Tibial nerve (tissue), 4 donors: ENCODE measurements at places on chromosomes 2 and 18. TPM values are rescaled to one million over a fixed set of nuclear protein-coding genes. Genes with fewer than 3 reads are reported as not detected.

DNA sequence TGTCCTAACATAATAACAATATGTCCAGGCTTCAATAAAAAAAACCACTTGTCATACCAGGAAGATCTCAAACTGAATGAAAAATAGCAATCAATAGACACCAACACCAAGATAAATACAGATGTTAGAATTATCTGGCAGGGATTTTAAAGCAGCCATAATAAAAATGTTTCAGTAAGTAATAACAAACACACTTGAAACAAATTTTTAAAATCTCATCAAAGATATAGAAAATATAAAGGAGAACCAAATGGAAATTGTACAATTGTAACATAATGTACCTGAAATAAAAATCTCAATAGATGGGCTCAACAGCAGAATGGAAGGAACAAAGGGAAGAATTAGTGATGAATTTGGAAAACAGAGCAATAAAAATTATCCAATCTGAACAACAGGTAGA lies 128.1 kb downstream of the LYPD6 start:
- H3K27me3 ChIP-seq = no peaks in the 10 kb centered on the region
- no peaks in the 10 kb centered on the region for H3K4me1 ChIP-seq
- H3K4me3 ChIP-seq = no peak overlapping the region
- no peak overlapping the region for H3K27ac ChIP-seq

GRCh38 chr2:159213296-159213695 lies 73.2 kb downstream of the WDSUB1 start:
- H3K36me3 ChIP-seq = peaks cover 56% of the 10 kb centered on the region
- no peaks in the 10 kb centered on the region for H3K4me1 ChIP-seq
- no peaks in the 10 kb centered on the region for H3K27me3 ChIP-seq
- H3K27ac ChIP-seq = no peak overlapping the region
- DNase-seq = no peak

The CYS1 gene
- total RNA-seq = 2.7 TPM

DNA sequence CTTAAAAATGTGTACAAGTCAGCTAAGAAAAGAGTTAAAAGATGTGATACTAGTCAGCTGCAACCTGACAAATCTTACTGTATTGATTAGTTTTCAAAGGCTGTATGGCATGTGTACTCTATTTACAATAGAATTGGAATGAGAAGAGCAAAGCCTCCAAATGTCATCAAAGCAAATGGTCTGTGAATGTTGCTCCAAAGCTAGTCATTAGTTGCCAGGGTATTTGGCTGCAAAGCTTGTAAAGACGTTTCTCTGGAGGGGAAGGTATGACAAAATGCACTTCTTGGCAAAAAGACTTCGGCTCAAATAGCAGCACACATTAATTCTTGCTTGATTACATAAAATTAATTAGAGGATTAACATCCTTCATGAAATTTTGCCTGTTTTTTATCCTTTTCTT lies 59.3 kb downstream of the ETAA1 start:
- H3K4me3 ChIP-seq = no peak overlapping the region
- no peak overlapping the region for H3K27ac ChIP-seq
- no peak for DNase-seq
- H3K4me1 ChIP-seq = no peaks in the 10 kb centered on the region

DNA sequence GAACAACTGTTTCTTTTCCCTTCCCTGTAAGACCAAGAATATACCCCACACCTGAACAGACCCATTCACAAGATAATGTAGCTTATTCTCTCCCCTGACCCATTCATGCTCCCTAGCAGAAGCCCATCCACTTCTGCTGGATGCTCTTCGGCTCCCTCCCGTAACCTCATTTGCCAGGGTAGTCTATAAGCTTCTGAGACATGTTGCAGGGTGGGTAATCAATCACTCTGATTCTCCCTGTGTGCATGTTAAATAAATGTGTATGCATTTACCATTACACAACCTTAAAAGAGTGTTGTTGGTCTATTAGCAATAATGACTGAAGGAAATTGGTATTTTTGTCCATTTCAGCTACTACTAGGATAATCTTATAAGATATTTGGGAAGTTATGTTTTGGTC lies 1.3 kb downstream of the SLC19A3 start:
- H3K4me3 ChIP-seq = no peak overlapping the region
- H3K27me3 ChIP-seq = no peaks in the 10 kb centered on the region
- DNase-seq = no peak
- peaks cover 15% of the 10 kb centered on the region for H3K4me1 ChIP-seq

- no peak for DNase-seq
- H3K4me3 ChIP-seq = no peak overlapping the region
- H3K36me3 ChIP-seq = no peaks in the 10 kb centered on the region
- no peaks in the 10 kb centered on the region for H3K27me3 ChIP-seq
These were observed 11.6 kb upstream of the PTPN4 start for GRCh38 chr2:119748135-119748534.

DNA sequence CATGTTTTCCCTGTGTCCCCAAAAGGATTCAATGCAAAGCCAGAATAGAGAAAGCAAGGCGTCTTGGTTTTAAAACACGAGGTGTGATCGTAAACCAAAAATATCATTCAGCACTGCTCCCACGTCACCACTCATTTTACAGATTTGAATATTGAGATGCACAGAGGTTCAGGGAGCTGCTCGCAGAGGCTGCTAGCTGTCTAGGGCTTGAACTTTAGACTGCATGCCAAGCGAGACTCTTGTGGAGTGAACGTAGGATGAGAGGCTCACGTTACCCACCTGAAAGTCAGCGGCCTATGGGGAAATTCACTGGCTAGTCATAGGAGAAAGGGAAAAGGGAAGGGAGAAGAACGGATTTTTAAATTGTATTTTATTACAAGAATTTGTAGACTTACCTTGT lies 130.1 kb downstream of the MBP start:
- H3K27me3 ChIP-seq = no peaks in the 10 kb centered on the region
- H3K27ac ChIP-seq = peak overlapping the region; percentile 92

GRCh38 chr2:15355386-15355785 lies 205.7 kb downstream of the NBAS start:
- H3K4me3 ChIP-seq = no peak overlapping the region
- no peaks in the 10 kb centered on the region for H3K27me3 ChIP-seq
- DNase-seq = no peak
- H3K36me3 ChIP-seq = no peaks in the 10 kb centered on the region
- H3K4me1 ChIP-seq = no peaks in the 10 kb centered on the region

DNA sequence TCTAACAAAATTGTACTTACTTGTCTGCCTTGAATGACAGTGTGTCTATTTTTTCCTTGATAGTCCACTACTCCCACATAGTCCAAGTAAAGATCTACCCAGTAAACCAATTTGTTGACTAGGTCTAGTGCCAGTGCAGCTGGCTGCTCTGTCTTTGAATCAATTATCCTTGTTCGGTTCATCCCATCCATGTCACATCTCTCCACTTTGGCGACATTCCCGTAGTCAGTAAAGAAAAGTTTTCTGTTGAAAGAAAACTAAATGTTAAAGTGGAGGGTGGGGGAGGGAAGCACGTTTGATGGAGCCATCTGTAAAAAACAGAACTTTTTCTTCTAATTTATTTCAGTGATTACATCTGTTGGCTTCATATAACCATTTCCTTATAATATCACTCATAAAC lies 1068.8 kb downstream of the LRP1B start:
- H3K27ac ChIP-seq = no peak overlapping the region
- no peak for DNase-seq
- no peaks in the 10 kb centered on the region for H3K4me1 ChIP-seq
- H3K4me3 ChIP-seq = no peak overlapping the region
- H3K27me3 ChIP-seq = no peaks in the 10 kb centered on the region

The DLX1 gene
- total RNA-seq = 0.44 TPM

- DNase-seq = no peak
- H3K4me1 ChIP-seq = no peaks in the 10 kb centered on the region
- no peak overlapping the region for H3K27ac ChIP-seq
- H3K36me3 ChIP-seq = no peaks in the 10 kb centered on the region
- no peaks in the 10 kb centered on the region for H3K27me3 ChIP-seq
These were observed 14.5 kb downstream of the TMEM247 start for GRCh38 chr2:46493971-46494250.

The SLC35F5 gene
- 57.3 TPM for total RNA-seq

DNA sequence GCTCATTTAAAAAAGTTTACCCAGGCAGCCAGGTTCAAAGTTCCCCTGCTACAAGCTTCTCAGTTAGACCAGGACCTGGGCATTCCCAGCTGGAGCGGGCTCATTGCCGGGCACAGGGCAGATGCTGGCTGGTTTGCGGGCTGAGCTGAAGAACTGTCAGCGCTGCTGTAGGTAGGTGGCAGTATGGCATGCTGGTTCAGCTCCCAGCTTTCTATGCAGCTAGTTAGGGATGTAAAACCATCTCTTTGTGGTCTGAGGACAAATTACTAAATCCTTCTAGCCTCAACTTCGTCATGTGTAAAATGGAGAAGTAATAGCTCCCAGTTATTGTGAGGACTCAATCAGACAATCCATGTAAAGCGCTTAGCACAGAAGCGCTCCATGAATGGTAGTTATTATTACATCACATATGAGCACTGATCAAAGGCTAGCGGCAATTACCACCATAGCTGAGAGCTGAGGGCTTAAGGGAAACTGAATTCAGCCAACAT lies 2.4 kb upstream of the LDLRAD4 start:
- no peaks in the 10 kb centered on the region for H3K36me3 ChIP-seq
- H3K27me3 ChIP-seq = no peaks in the 10 kb centered on the region
- no peak overlapping the region for H3K27ac ChIP-seq
- H3K4me3 ChIP-seq = no peak overlapping the region
- no peak for DNase-seq
- peaks cover 35% of the 10 kb centered on the region for H3K4me1 ChIP-seq

The MCM6 gene
- 14.1 TPM for total RNA-seq

GRCh38 chr18:3916082-3916481 lies 466.1 kb downstream of the TGIF1 start:
- no peaks in the 10 kb centered on the region for H3K36me3 ChIP-seq
- no peaks in the 10 kb centered on the region for H3K4me1 ChIP-seq
- no peak for DNase-seq
- no peaks in the 10 kb centered on the region for H3K27me3 ChIP-seq

The CHPF gene
- total RNA-seq = 71.7 TPM

- H3K36me3 ChIP-seq = no peaks in the 10 kb centered on the region
- DNase-seq = no peak
- H3K27ac ChIP-seq = no peak overlapping the region
- H3K4me1 ChIP-seq = no peaks in the 10 kb centered on the region
These were observed 266.9 kb upstream of the FANCL start for GRCh38 chr2:58508006-58508405.

DNA sequence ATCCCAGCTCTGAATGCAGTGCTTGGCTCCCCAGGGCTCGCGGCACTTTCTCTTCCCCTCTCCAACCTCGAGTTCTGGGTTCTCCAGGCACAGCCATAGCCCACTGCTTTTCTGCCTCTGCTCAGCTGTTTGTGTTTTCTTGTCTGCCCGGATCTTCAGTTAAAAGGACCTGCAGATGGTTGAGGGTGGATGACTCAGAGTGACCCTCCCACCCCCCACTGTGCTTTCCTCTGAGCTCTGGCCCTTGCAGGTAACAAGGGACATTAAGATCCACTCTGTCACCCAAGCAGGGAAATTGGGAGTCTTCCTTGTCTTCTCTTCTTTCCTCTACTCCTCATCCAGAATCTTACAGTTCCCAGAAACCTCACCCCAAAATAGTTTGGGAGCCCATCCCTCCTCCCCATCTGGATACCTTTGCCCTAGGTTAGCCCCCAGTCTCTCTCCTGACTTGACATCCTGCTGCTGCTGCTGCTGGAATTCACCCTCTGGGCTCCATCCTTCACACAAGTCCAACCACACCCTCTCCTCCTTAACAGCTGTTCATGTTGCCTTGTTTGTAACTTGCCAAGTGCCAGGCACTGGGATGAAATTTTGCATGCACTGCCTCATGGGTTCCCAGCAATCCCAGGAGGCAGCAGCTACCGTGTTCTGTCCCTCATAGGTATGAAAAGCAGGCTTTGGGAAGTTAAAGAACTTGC lies 157.9 kb upstream of the TTC39C start:
- no peaks in the 10 kb centered on the region for H3K27me3 ChIP-seq
- H3K4me1 ChIP-seq = peaks cover 3% of the 10 kb centered on the region
- DNase-seq = no peak
- no peaks in the 10 kb centered on the region for H3K36me3 ChIP-seq

The CD207 gene
- not detected for total RNA-seq

- H3K36me3 ChIP-seq = no peaks in the 10 kb centered on the region
- H3K27me3 ChIP-seq = peaks cover 2% of the 10 kb centered on the region
These were observed 466.9 kb upstream of the HNRNPA3 start for GRCh38 chr2:176745543-176746200.

GRCh38 chr2:216231867-216232266 lies 122.7 kb downstream of the XRCC5 start:
- H3K36me3 ChIP-seq = no peaks in the 10 kb centered on the region
- no peak for DNase-seq
- no peaks in the 10 kb centered on the region for H3K27me3 ChIP-seq

The GKN1 gene
- not detected for total RNA-seq

GRCh38 chr2:110678457-110679336 lies 834 bp upstream of the BUB1 start:
- peak overlapping the region; percentile 85 for H3K4me3 ChIP-seq
- no peaks in the 10 kb centered on the region for H3K27me3 ChIP-seq
- peaks cover 4% of the 10 kb centered on the region for H3K4me1 ChIP-seq
- peak; percentile 8 for DNase-seq
- H3K27ac ChIP-seq = peak overlapping the region; percentile 25
- H3K36me3 ChIP-seq = no peaks in the 10 kb centered on the region

- peaks cover 10% of the 10 kb centered on the region for H3K4me1 ChIP-seq
- H3K4me3 ChIP-seq = no peak overlapping the region
- no peaks in the 10 kb centered on the region for H3K27me3 ChIP-seq
- no peak overlapping the region for H3K27ac ChIP-seq
These were observed 66.2 kb upstream of the KLF7 start for GRCh38 chr2:207231967-207232366.

- no peaks in the 10 kb centered on the region for H3K4me1 ChIP-seq
- H3K27me3 ChIP-seq = no peaks in the 10 kb centered on the region
- DNase-seq = no peak
- no peaks in the 10 kb centered on the region for H3K36me3 ChIP-seq
These were observed 22.5 kb upstream of the GBX2 start for GRCh38 chr2:236190674-236191073.

- H3K27me3 ChIP-seq = no peaks in the 10 kb centered on the region
- no peak overlapping the region for H3K27ac ChIP-seq
- H3K4me1 ChIP-seq = no peaks in the 10 kb centered on the region
- H3K36me3 ChIP-seq = no peaks in the 10 kb centered on the region
These were observed 339.6 kb downstream of the TRIB2 start for GRCh38 chr2:13056259-13056843.

DNA sequence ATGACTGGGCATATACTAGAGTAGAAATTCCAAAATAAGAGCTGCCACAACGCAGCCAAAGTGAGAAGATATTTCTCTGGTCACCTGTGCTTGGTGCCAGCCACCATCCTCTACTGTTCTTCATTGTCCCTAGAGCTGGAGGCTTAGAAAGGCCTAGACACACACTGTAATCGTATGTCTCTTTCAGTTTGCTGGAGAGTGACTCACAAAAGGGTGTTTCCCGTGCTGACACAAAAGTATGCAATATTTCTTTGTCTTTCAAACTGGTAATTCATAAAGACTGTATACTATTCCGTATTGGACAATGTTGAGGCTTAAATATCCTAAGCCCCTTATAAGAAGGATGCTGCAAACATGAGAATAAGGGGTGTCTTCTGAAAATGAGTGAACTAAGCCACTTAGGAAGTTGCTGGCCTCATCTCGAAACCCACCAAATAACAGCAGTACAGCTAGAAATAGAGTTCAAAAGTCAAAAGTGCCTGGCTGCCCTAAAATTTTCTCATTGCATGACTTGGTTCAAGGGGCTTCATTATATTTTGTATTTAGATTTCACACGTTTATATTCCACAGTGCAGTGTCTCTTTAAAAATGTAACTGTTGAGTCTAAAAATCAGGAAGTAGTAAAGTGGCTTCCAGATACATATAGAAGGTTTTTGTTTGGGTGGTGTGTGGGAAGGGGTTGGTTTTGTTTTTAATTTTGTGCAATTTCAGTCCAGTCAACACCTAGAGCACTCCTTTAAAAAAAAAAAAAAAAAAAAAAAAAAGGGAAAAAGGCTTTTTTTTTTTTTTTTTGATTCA lies 601.1 kb downstream of the ARHGAP15 start:
- peaks cover 19% of the 10 kb centered on the region for H3K4me1 ChIP-seq
- no peak for DNase-seq
- no peaks in the 10 kb centered on the region for H3K36me3 ChIP-seq
- no peak overlapping the region for H3K27ac ChIP-seq
- H3K4me3 ChIP-seq = no peak overlapping the region
